ENCODE measurements at places on chromosomes 5 and 9.

DNA sequence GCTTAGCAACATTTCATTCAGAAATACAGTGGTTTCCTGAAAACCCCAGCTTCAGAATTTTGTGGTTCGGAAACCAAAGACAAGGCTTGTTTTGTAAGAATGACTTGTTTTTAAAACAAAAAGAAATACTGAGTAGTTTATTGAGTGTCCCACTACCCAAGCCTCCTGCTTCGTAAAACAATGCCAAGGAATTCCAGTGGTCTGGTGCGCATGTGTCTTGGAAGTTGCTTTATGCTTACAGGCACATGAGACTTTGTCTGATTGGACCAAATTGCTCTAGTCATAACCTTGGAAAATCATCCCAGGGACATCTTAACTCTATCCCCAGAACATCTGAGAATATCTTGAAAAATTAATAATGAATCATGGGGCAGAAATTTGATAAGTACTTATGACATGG is 77.1 kb upstream of the FST start:
- no peak for DNase-seq

GRCh38 chr5:173796721-173797495 is 91.2 kb upstream of the CPEB4 start:
- no peak for DNase-seq

- DNase-seq, result no peak
Observed at GRCh38 chr5:91156242-91156641, 226.9 kb downstream of the ARRDC3 start.

GRCh38 chr5:43150748-43151147 is 30.0 kb downstream of the ZNF131 start:
- no peak for DNase-seq

GRCh38 chr9:27151693-27152404 is 42.8 kb downstream of the TEK start:
- DNase-seq, result no peak

DNA sequence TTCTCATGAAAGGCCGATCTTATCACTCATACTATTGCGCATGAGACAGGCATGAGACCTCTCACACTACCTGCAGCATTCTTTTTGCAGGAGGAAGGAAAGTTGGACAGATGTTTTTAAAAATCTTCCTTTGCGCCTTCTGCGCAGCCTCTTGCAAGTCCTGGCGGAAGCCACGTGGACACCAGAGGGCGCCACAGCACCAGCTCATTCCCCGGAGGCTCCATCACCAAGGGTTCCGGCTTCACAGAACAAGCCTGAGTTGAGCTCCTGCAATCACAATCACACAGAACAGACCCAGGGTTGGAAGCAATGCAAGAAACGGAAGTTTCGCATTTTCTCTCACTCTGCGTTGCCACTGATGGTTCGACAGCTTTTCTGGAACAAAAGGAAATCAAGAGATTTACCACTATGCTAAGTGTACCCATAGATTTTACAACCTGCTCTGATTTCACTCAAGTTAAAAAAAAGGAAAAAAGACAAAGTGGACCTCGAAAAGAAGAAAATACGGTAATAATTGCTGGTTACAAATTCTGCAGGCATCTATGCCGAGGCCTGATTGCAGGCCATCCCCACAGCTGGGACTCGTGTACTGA is 304.7 kb upstream of the MSX2 start:
- DNase-seq, result peak; percentile 68

GRCh38 chr5:79990205-79990597 is 861 bp downstream of the MTX3 start:
- no peak for DNase-seq

DNA sequence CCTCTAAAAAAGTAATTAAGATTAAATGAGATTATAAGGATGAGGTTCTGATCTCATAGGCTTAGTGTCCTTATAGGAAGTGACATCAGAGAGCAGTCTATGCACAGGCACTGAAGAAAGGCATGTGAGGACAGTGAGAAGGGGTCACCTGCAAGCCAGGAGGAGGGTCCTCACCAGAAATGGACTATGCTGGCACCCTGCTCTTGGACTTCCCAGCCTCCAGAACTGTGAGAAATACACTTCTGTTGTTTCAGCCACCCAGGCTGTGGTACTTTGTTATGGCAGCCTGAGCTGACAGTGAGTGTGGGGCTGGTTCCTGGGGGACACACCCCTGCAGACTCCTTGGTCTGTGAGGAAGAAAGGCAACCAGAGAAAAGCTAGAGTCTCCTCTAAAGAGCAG is 34.7 kb upstream of the IL6ST start:
- no peak for DNase-seq

- DNase-seq, result no peak
Observed at GRCh38 chr9:106637486-106637885, 225.5 kb upstream of the ZNF462 start.

GRCh38 chr5:172553903-172554302 is 87.2 kb upstream of the NEURL1B start:
- no peak for DNase-seq

DNA sequence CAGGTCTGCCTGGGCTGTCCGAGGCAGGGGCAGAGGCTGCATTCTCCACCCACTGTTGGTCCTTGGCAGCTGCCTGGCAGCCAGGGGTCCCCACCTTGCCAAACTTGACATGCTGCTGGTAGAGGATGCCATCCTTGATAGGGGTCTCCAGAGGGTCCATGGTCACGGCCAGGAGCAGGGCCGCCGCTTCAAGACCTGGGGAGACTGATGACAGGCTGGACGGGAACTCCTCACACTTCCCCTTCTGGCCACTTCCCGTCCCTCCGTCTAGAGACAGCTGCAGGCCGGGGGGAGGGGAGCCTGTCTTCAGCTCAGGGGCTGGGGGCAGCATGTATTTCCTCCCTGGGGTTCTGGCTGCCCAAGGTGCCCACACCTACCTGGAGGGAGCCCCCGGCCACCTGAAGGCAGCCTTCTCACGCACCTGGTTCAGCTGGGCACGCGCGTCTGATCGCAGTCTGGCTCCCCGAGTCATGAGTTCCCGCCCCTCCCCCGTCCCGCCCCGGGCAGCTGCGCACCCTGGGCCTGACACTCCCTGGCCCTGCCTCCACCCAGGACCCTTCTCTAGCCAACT is at the start of gene DOK3:
DOK3 (minus strand) TSS at position 446 of the 571 bp plus-strand sequence; CDS start at position 160, 286 bp downstream.
- no peak for DNase-seq

DNA sequence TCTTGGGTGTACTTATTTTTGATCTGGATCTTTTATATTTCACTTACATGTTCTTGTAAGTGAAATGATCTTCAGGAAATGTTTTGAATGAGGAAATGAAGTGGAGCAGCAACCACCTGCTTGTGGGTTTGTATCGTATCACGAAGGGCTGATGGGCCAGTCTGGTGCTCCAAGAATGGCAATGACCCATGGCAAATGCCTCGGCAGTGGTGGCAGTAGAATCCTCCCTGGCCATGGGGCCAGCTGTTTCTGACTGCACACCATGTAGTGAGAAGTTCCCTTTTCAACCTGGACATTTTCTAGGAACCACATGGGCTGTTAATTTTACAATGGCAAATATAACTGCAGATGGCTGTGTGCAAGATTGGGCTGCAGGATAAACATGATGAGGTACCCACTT is 29.9 kb downstream of the MAT2B start:
- DNase-seq, result no peak

- no peak for DNase-seq
Observed at GRCh38 chr9:4829969-4830368, 37.2 kb downstream of the RCL1 start.

DNA sequence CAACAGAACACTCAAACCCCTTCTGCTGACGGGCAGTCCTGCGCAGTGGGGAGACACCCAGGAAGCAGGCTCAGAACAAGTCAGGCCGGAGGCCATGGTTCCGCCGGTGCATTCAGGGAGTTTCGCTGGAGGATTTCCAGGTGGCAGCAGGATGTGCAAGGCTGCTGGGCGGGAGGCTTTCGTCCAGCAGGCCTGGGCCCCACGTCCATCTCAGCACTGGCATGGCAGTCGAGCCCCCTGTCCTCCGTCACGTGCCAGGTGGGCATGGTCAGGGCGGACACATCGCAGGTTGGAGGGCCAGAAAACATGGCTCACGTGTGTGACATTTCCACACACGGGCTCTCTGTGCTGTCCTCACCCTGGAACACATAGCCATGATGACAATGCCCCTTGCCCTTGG is 299.9 kb upstream of the IRX2 start:
- no peak for DNase-seq

DNA sequence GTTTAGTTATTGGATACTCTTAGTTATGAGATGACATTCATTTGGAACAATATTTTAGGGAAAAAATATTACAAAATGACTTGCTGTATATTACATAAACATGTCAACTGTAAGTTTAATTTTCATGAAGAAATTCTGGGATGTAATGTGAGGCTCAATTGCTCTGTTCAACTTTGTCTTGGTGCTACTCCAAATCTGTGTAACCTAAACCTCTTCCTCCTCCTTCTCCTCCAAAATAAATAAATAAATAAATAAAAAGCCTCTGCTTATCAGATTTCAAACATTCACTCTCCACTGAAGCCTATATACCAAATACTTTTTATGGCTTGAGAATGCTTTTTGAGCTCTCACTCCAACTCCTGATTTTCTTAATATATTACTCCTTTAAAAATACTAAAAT is 27.7 kb downstream of the ACTBL2 start:
- DNase-seq, result no peak

DNA sequence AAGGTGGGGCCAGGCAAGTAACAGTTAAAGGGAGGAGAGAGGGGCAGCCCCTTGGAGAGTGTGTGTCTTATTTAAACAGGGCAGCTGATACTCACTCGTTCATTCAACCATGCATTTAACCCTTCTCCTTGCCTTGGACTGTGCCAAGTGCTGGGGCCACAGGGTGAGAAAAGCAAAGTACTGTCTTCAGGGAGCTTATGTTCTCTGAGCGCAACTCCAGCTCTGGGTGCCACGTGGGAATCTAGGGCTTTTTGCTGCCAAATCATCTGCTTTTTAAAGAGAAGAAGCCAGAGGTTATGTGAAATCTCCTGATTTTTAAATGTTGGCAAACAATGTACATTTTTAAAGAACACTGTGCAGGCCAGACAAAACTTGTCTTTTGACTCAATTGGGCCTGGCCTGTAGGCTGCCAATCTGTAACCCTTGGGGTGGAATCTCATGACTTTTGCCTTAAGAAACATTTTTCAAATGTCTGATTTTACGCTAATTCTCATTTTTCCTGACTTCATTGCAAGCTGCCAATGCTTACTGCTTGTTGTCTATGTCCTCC is 157.8 kb downstream of the NTRK2 start:
- no peak for DNase-seq

DNA sequence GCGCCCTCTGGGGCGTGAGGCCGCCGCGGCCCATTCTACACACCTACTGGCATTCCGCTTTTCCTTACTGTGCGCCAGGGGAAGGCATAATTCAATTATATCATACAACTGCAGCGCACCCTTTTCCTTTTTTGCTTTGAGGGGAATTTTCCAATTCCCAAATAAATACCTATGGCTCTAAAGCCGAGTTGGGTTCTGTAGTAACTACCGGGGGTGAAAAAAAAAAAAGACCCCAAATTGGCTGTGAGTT is 34.1 kb upstream of the NFIB start:
- no peak for DNase-seq

DNA sequence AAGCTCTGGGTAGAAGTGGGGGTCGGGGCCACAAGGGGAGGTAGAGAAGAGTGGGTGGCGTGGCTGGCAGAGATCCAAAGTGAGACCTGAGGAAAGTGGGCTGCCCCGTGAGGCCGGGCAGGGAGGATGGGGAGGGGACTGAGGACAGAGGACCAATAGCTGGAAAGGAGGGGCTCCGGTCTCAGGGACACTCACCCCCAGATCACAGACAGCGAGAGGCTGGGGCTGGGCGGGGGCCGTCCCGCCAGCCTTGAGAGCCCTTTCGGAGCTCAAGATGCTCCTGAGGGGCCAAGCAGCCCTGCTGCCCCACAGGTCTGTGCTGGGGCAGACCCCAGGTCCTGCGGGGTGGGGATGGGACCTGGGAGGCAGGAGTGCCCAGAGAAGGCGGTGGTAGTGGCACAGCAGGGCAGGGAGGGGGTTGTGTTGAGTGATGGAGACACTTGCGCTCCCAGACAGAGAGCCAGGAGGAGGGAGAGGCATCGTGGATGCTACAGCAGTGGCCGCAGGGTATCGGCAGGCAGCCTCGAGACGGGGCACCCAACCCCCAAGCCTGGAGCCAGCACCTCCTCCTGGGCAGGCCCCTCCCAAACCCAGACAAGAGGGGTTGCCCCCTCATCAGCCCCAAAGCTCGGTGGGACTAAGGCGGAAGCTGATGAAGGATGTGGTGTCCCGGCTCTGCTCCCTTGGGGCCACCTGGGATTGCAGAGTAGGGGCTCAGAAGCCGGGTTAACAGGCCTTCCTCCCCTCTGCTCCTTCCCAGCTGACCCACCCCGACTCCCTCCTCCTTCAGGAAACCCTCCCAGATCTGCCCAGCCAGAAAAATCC is 3.4 kb downstream of the SARDH start:
- DNase-seq, result no peak

DNA sequence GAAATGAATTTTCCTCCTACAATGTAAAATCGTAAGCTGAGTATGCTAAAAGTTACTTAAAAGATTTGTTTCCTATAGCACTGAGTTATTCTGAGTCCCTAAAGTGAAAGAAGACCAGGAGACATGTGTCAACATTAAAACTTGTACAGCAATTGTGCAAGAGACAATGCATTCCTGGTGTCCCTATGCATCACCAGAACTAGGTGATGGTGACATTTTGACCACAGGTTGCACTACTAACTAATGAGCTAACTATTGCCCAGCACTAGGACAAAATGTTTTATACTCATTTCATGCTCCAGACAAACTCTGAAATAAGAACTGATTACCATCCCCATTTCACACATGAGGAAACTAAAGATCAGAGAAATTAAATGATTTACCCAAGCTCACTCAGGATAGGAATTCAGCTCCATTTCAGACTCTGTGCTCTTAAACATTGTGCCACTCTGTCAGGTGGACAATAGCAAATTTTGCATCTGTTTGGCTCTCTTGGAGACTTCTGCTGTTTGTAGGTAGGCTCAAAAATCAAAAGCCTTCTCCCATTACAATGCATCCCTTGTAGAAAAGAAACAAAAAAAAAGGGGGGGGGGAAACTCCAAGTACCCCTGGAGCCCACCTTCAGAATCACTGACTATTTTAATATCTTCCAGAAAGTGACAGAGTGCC is 269.2 kb downstream of the ACTL7B start:
- DNase-seq, result no peak

- no peak for DNase-seq
Observed at GRCh38 chr5:415928-416635, 26.9 kb upstream of the EXOC3 start.

GRCh38 chr9:120156376-120156775 is 423.6 kb downstream of the CDK5RAP2 start:
- no peak for DNase-seq

DNA sequence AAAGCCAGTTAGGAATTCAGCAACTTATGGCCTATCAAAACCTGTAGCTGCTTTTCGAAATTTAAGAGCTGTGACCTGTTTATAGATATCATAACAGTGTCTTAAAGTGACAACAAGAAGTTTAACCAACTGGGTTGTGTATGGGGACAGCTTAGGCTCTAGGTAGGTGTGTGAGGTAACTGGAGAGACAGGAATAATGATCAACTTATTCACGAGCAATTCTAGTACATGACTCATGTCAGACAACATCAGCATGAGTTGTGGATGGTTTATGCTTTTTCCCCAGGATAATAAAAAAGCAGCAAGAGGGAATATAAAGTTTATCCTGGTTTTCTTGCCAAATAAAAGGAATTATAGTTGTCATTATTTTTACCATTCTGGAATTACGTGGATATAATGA is 88.6 kb downstream of the GDNF start:
- no peak for DNase-seq
